ENCODE measurements at places on chromosomes 5 and 9.

DNA sequence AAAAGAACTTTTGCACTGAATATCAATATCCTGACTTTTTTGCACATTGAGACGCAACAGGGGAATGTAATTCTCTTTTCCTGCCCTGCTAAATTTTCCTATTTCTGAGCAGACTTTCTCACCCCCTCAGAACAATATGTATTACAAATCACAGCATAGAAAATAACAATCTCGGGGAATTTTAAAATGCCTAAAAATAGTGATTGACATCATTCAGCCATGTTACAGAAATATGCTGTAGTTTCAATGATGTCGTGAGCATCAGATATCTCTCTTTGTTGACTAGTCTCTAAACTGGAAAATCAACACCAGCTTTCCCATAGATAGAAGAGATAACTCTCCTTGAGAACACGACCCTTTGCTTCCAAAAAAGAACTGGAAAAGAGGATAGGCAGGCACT is 166.7 kb downstream of the ZDHHC21 start:
- DNase-seq, result no peak

DNA sequence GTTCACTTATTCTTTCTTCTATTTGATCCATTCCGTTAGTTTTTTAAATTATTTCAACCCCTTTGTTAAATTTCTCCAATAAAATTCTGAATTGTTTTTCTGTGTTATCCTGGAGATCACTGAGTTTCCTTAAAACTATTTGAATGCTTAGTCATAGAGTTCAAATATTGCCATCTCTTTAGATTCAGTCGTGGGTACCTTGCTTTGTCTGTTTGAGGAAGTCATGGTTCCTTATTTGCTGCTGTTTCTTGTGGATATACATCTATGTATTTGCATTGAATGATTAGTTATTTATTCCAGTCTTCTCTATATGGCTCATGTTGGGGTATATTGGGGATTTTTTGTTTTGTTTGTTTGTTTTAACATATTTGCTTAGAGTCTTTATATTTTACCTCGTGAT is 80.6 kb downstream of the HINT1 start:
- no peak for DNase-seq

DNA sequence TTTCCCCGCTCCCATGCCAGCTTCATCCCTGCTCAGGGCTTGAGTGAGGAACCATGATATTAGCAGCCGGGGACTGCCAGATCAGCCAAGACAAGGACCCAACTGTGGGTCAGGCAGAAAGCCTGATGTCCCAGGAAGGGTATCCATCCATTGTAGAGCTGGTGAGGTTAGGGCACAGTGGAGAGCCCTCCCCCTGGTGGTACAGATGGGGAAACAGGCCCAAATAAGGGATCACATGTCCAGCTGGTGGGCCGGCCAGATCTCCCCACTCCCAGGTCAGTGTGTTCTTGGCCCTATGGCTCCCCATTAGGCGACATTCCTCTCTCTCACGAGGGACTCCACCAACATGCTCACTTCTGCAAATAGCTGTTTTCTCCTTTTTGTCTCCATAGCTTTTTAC is 9.0 kb downstream of the CDX1 start:
- DNase-seq, result no peak

GRCh38 chr9:92026206-92027002 is 76.4 kb upstream of the ROR2 start:
- DNase-seq, result no peak

DNA sequence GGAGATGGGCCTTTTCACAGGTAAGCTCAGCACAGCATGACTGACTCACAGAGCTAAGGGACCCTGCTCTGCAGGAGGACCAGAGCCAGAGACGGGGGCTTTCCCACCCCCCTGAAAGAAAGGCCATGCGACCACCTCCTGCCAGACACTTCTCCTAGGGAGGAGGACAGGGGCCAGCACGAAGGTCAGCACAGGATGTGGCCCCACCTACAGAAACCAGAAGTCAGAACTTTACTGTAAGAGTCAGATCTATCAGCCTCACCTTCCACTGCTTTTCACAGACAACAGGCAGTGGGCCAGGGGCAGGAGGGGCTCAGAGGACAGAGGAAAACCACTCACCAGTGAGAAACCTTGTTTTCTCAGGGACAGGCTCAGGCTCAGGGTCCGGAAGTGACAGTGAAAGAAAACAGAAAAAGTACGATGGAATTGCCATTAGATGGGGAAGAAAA is 37.9 kb downstream of the CCNJL start:
- no peak for DNase-seq

DNA sequence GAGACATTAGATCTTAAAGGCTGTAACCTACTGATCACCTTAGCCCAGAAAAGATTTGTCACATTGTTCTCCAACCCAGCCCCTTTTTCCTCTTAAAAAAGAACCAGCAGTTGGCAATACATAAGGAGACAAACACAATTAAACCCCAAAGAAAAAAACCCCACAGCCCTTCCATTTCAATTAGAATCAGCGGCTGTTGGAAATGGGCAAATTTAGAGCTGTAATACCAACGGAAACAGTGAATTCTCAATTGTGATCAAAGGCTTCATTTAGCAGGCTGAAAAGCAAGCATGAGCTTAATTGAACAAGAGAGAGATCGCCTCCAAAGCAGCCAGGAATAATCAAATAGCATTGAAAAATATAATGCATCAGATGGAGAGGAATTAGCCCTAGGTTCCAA is 153.6 kb downstream of the FAM114A2 start:
- DNase-seq, result no peak

DNA sequence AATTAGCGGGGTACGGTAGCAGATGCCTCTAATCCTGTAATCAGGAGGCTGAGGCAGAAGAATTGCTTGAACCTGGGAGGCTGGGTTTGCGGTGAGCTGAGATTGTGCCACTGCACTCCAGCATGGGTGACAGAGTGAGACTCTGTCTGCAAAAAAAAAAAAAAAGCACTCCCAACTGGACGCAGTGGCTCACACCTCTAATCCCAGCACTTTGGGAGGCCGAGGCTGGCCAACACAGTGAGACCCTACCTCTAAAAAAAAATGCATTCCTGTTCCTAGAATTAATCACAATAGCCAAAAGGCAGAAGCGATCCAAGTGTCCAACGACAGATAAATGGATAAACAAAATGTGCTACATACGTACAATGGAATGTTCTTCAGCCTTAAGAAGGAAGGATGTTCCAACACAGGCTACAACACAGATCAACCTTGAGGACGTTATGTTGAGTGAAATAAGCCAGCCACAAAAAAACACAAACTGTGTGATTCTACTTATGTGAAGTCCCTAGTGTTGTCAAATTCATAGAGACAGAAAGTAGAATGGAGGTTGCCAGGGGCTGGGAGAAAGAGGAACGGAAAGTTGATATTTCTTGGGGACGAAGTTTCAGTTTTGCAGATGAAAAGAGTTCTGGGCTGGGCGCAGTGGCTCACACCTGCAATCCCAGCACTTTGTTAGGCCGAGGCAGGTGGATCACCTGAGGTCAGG is 13.8 kb downstream of the FAM78A start:
- DNase-seq, result no peak

- no peak for DNase-seq
These were observed 44.3 kb upstream of the SH3PXD2B start for GRCh38 chr5:172498431-172499129.

DNA sequence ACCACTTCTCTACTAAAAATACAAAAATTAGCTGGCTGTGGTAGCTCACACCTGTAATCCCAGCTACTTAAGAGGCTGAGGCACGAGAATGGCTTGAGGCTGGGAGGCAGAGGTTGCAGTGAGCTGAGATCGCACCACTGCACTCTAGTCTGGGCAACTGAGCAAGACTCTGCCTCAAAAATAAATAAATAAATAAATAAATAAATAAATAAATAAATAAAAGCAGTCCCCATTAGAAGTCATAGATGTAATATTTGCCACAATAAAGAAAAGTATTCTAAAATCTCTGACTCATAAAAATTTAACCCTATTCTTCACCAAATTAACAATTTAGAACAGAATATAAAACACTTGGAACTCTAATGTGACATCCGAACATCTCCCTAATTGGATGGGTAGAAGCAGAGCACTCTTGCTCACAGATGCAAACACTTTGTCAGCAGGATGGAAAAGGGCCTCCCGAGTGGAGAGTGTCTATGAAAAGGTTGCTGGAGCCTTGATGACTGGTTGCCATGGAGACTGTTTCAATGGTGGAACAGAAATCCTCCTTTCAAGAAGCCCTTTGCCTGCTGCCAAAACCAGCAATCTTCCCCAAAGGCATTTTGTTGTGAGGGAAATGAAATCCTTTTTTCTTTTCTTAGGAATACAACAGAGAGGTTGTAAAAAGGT is 38.9 kb upstream of the TRAF1 start:
- no peak for DNase-seq

GRCh38 chr9:2489838-2490314 is 131.7 kb upstream of the VLDLR start:
- DNase-seq, result no peak

GRCh38 chr5:77869116-77869798 is 93.1 kb upstream of the TBCA start:
- DNase-seq, result no peak

DNA sequence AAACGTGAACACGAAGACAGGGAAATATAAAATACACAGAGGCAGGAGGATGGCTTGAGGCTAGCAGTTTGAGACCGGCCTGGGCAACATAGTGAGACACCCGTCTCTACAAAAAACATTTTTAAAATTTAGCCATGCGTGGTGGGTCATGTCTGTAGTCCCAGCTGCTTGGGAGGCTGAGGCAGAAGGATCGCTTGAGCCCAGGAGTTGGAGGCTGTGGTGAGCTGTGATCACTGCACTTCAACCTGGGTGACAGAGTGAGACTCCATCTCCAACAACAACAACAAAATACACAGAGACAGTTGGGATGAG is 55.1 kb downstream of the SUSD1 start:
- DNase-seq, result no peak

DNA sequence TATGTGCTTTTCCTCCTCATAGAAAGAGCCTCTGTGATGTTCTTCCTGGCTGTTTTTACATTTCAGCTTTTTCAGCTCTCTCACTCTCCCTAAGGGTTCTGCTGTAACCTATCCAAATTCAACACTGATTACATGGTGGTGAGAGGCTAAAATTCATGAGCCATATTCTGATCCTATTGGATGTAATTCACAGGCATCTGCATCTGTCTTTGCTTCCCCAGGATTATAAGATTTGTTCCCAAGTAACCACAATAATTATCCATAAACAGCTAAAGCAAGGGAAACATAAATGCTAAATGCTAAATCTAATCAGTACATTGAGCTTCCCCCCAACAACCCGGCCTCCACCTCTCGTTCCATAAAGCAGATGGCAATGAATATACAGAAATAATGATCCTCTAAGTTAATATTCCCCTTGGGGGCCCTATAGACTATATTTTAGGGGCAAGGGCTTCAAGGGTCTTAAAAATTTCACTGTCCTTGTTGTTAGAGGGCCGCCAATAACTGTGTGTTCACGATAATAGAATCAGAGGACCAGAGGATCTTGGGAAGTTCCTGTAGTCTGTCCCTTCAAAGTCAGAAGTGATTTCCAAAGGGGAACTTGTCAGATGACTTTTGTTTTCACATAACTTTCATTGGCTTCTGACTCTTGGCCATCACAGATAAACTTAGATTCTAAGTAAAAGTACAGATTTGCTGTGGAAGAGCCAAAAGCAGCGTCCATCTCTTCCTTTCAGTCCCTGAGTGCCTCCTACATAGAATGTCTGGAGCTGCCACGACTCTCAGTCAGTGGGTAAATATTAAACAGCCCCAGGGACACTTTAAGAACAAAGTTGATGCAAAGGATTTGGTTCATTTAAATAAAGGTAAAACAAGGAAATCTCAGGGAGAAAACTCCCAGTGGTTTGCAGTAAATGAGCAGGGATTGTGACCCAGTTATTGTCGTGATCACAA is 125.6 kb downstream of the ALDH1A1 start:
- DNase-seq, result no peak

- DNase-seq, result no peak
These were observed 94.5 kb downstream of the PLPP1 start for GRCh38 chr5:55440188-55440646.

GRCh38 chr9:129666575-129666974 is 1.1 kb downstream of the PRRX2 start:
- DNase-seq, result no peak

GRCh38 chr5:28117273-28117672 is 1078.9 kb upstream of the CDH9 start:
- DNase-seq, result no peak

DNA sequence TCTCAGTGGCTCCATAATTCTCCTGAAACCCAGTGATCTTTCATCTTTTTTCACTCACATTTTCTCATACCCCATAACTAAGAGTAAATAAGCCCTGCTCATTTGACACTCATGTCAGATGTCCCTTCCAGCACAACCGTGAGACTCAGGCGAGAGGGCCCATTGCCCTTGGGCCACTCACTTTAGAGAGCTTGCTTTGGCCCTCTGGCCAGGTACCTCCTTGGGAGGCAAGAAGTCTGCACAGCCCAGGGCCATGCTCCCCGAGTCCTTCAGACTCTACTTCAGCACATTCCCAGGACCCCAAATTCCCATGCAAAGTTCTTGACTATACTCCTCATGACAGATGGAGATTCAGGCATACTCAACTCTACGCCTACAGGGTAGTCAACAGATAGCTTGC is 33.6 kb downstream of the RFX3 start:
- DNase-seq, result no peak

- no peak for DNase-seq
These were observed 73.4 kb downstream of the ANGPTL2 start for GRCh38 chr9:127049044-127049443.

DNA sequence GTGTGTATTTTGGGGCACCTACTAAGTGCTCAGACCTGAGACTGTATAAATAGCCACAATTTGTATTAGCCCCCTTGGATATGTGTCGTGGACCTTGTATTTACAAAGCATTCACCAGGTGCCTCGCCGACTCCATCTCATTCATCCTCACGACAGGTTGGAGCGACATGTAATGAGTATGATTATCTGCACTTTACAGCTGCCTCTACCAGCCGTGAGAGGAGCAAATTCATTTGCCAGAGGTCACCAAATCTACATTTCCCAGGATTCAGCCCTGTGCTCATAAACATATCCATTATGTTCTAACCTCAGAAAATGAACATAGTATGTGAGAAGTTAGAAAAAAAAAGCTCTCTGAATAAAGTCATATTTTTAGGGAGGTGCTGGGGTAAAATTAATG is 167.4 kb downstream of the ZDHHC21 start:
- DNase-seq, result no peak

GRCh38 chr9:86406366-86406765 is 52.2 kb upstream of the TUT7 start:
- DNase-seq, result no peak
